LHCN-M2 (cell line): ENCODE measurements at places on chromosomes 4 and X. TPM values are rescaled to one million over a fixed set of nuclear protein-coding genes. Genes with fewer than 3 reads are reported as not detected.

MAGEA8 gene
- not detected in 2 replicates for total RNA-seq

ALB gene
- total RNA-seq: not detected in 2 replicates

GRCh38 chrX:133985164-133985966, at the start of gene GPC3:
Gene GPC3, minus strand, starts transcription at chrX:133985594.
- DNase-seq: no peak

SPON2 gene
- total RNA-seq: 0.58 and 1.1 TPM in 2 replicates

FRMD7 gene
- not detected in 2 replicates for total RNA-seq

RADX gene
- total RNA-seq: 1.3 and 1.7 TPM in 2 replicates

DNA sequence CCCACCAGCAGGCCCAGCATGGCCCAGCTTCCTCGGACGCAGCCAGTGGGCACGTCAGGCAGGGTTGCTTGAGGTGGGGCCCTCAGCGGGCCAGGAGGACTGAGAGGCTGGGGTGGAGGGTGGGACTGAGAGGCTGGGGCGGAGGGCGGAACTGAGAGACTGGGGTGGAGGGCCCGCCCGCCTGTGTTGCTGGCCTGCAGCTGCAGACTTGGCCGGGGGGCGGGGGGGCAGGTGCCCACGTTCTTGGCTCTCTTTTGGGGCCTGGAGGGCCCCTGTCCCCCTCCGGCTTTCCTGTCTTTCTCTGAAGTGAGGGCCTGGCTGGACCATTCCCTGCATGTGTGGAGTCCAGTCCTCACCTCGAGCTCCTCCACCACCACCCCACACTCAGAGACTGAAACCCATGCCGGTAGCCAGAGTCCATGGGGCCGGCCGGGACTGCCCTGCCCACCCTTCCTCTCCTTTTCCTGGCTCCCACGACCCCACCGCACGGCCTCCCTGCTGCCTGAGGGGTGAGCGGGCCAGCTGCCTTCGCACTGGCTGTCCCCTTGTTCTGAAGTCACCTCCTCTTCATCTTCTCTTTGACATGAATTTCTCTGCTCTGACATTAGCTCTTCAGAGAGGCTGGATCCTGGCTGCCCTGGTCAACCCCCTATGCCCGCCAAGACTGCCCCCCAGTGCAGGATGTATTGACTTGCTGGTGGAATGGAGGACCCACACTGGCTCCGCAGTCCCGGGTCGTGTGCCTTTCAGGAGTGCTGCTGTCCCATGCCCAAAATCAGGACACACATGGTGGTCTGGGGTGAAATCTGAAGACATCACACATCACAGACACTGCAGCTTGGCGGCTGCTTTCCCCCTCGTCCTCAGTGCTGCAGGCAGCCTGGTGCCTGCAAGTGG, 10.1 kb upstream of the NKX1-1 start:
- DNase-seq: no peak

MAGEA11 gene
- total RNA-seq: not detected in 2 replicates
